ENCODE measurements at places on chromosomes 5 and 9. TPM values are rescaled to one million over a fixed set of nuclear protein-coding genes. Genes with fewer than 3 reads are reported as not detected.
A peak's percentile ranks its signal among the peaks of the same experiment; 100 is the strongest.

Gene CXCL14
- total RNA-seq: 51.6 TPM

Gene ACSL6
- total RNA-seq: not detected

Gene ZBED3
- total RNA-seq: 25.8 TPM

- H3K4me3 ChIP-seq: peak within 1 kb of the TSS; percentile 87
- DNase-seq: no peak
- peak within 1 kb of the TSS; percentile 87 for H3K27ac ChIP-seq
- peaks cover 3% of the 10 kb centered on the region for H3K36me3 ChIP-seq
Measured at GRCh38 chr5:53480416-53481158, at the start of gene FST. FST (plus strand) TSS chr5:53480629; CDS start chr5:53480792, 163 bp downstream.

- no peaks in the 10 kb centered on the region for H3K27me3 ChIP-seq
- peaks cover 12% of the 10 kb centered on the region for H3K4me1 ChIP-seq
- H3K27ac ChIP-seq: no peak overlapping the region
- H3K36me3 ChIP-seq: no peaks in the 10 kb centered on the region
- no peak for DNase-seq
Measured at GRCh38 chr5:152376886-152377285, 28.2 kb downstream of the NMUR2 start.

DNA sequence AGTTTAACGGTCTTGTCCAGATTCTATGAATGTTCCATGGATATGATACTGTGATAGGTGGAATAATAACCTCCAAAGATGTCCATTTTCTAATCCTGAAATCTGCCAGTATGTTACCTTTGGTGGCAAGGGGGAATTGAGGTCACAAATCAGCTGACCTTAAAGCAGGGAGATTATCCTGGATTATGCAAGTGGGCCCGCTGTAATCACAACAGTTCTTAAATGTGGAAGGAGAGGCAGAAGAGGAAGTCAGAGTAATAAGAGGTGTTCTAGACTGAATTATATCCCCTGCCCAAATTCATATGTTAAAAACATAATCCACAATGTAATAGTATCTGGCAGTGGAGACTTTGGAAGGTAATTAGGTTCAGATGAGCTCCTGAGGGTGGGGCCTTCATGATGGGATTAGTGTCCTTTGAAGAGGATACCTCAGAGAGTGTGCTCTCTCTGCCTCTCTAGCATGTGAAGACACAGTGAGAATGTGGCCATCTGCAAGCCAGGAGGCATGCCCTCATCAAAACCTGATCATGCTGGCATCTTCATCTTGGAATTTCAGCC, 47.6 kb upstream of the ZFAND5 start:
- no peaks in the 10 kb centered on the region for H3K27me3 ChIP-seq
- no peaks in the 10 kb centered on the region for H3K36me3 ChIP-seq
- no peaks in the 10 kb centered on the region for H3K4me1 ChIP-seq
- no peak overlapping the region for H3K27ac ChIP-seq
- DNase-seq: no peak

Gene SLC34A3
- total RNA-seq: 0.27 TPM

GRCh38 chr9:38440516-38440915, 16.3 kb upstream of the IGFBPL1 start:
- no peak overlapping the region for H3K27ac ChIP-seq
- H3K4me3 ChIP-seq: no peak overlapping the region
- H3K4me1 ChIP-seq: peaks cover 6% of the 10 kb centered on the region
- H3K27me3 ChIP-seq: peaks cover 6% of the 10 kb centered on the region

- H3K27me3 ChIP-seq: peaks cover 2% of the 10 kb centered on the region
- no peak for DNase-seq
- H3K4me3 ChIP-seq: no peak overlapping the region
Measured at GRCh38 chr5:61200582-61201155, 38.4 kb upstream of the SMIM15 start.

DNA sequence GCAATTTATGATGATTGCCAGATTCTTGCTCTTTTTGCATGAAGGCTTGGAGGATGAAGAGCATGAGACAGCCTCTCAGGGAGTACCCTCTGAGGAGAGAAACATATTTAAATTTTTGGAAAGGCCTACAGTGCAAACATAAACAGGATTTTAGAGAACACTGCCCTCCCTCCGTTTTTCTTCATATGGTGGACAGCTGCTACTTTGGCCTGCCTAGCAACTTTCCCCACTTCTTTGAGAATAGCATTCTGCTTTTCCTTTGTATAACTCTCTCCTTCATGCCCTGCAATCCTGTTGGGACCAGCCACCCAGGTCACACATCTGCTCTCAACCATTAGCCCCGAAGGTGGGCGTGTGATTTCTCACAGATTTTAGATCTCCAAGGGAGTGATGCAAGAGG, 20.5 kb upstream of the TXN start:
- no peak overlapping the region for H3K27ac ChIP-seq
- no peak overlapping the region for H3K4me3 ChIP-seq
- no peak for DNase-seq
- no peaks in the 10 kb centered on the region for H3K36me3 ChIP-seq
- peaks cover 3% of the 10 kb centered on the region for H3K27me3 ChIP-seq

DNA sequence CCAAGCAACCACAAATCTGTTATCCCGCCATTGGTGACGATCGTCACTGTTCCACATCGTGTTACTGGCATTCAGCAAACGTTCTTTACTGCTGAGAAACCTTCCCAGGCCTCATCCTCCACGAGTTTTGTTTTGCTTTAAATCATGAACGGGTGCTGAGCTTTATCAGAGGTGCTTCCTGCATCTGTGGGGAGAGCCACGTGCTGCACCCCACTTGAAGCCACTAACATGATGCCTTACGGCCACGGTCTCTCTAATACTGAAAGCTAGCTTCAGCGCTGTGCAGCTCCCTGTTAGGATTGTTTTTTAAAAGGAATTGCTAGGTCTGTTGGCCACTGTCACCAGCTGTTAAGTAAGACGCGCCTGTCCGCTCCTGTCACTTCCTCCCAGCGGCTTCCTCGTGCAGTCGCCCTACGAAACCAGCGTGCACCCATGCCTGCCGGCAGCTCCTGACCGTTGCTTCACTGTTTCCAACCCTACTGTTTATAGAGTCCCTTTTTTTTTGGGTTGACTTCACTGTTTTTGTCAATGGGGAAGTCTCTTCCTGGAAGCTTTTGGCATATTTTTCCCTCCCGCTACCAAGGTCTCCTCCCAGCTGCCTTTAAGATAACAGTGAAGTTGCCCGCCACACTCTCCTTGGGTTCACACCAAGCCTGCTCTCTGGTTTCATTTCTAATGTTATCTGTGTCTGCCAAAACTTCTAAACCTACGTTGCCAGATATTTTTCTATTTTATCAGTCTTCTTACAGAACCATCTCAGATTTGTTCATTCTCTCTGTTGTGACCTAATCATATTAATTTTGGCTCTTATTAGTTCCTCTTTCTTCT, 20.3 kb downstream of the LPCAT1 start:
- no peaks in the 10 kb centered on the region for H3K27me3 ChIP-seq
- no peak for DNase-seq
- H3K27ac ChIP-seq: peak overlapping the region; percentile 37
- H3K4me1 ChIP-seq: peaks cover 9% of the 10 kb centered on the region

Gene LECT2
- not detected for total RNA-seq

- no peaks in the 10 kb centered on the region for H3K4me1 ChIP-seq
- no peak for DNase-seq
- no peak overlapping the region for H3K27ac ChIP-seq
- H3K4me3 ChIP-seq: no peak overlapping the region
- H3K36me3 ChIP-seq: no peaks in the 10 kb centered on the region
Measured at GRCh38 chr5:91840412-91840811, 457.3 kb upstream of the ARRDC3 start.
